ENCODE measurements at places on chromosomes 6 and 20. TPM values are rescaled to one million over a fixed set of nuclear protein-coding genes. Genes with fewer than 3 reads are reported as not detected.

- no peak overlapping the region for H3K27ac ChIP-seq
- H3K4me1 ChIP-seq = no peaks in the 10 kb centered on the region
- no peak for DNase-seq
- H3K27me3 ChIP-seq = peaks cover 2% of the 10 kb centered on the region
- no peaks in the 10 kb centered on the region for H3K36me3 ChIP-seq
Measured at GRCh38 chr20:4299773-4300172, 284.4 kb upstream of the RNF24 start.

TPBG gene
- 5.4 TPM for polyA plus RNA-seq

VSTM2L gene
- 22.9 TPM for polyA plus RNA-seq

DNA sequence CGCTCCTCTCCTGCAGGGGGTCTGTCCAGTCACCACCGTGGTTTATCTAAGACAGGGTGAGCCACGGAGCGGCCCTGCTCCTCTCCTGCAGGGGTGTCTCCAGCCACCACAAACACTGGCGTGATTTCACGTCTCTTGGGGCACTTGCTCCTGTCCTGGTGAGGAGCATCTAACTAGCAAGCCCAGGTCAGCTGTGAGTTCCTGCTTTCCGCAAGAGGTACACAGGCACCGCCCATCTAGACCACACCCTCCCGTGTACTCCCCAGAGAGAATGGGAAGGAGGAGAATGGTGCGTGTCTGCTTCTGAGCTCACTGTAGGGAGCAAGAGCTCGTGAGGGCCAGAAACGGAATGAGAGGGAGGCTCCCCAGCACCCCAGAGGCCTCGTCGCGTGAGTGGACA is 40.7 kb downstream of the DACT2 start:
- H3K36me3 ChIP-seq = no peaks in the 10 kb centered on the region
- no peak overlapping the region for H3K4me3 ChIP-seq
- H3K4me1 ChIP-seq = peaks cover 15% of the 10 kb centered on the region
- no peaks in the 10 kb centered on the region for H3K27me3 ChIP-seq

FHL5 gene
- 0.67 TPM for polyA plus RNA-seq

DEF6 gene
- polyA plus RNA-seq = 13.2 TPM

- H3K27ac ChIP-seq = no peak overlapping the region
- peaks cover 2% of the 10 kb centered on the region for H3K36me3 ChIP-seq
- no peak overlapping the region for H3K4me3 ChIP-seq
- H3K27me3 ChIP-seq = no peaks in the 10 kb centered on the region
- no peaks in the 10 kb centered on the region for H3K4me1 ChIP-seq
- DNase-seq = no peak
Measured at GRCh38 chr6:100664274-100665040, 199.7 kb upstream of the SIM1 start.

GRCh38 chr6:122663981-122664380 is 53.8 kb downstream of the PKIB start:
- no peak for DNase-seq
- H3K4me3 ChIP-seq = no peak overlapping the region
- no peak overlapping the region for H3K27ac ChIP-seq
- no peaks in the 10 kb centered on the region for H3K36me3 ChIP-seq

GRCh38 chr6:52610011-52610410 is 33.2 kb upstream of the TRAM2 start:
- H3K4me3 ChIP-seq = no peak overlapping the region
- no peaks in the 10 kb centered on the region for H3K36me3 ChIP-seq
- peaks cover 29% of the 10 kb centered on the region for H3K4me1 ChIP-seq
- no peaks in the 10 kb centered on the region for H3K27me3 ChIP-seq
- peak; percentile 68 for DNase-seq
- peak overlapping the region; percentile 87 for H3K27ac ChIP-seq

DNA sequence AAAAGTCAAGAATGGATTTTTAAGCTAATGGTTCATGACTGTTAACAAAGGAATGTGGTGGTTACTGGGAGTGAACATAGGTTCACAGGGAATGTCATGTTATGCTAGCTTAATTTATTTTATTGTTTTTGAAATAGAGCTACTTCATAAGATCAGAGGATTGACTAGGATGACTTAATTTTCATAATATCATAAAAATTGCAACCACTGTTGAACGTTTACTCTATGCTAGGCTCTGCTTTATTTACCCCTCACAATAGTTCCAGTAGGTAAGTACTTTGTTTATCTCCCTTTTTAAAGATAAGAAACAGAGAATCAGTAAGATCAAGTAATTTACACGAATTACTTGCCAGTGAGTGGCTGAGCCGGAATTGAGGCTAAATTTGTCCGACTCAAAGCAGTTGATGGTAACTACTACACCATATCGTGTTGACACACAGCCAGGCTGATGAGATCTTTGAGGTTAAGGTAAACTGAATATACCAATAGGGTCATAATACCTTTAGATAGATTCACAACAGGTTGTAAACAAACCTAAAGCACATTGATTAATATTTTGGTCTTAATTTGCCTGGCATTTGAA is 194.6 kb upstream of the CITED2 start:
- H3K27me3 ChIP-seq = no peaks in the 10 kb centered on the region
- H3K4me1 ChIP-seq = no peaks in the 10 kb centered on the region
- DNase-seq = no peak
- no peak overlapping the region for H3K4me3 ChIP-seq
- no peaks in the 10 kb centered on the region for H3K36me3 ChIP-seq

GRCh38 chr6:125812394-125813292 is 21.9 kb downstream of the NCOA7 start:
- no peak overlapping the region for H3K4me3 ChIP-seq
- DNase-seq = no peak
- H3K36me3 ChIP-seq = no peaks in the 10 kb centered on the region

TRIM38 gene
- 19.4 TPM for polyA plus RNA-seq

PLN gene
- 18.4 TPM for polyA plus RNA-seq

DNA sequence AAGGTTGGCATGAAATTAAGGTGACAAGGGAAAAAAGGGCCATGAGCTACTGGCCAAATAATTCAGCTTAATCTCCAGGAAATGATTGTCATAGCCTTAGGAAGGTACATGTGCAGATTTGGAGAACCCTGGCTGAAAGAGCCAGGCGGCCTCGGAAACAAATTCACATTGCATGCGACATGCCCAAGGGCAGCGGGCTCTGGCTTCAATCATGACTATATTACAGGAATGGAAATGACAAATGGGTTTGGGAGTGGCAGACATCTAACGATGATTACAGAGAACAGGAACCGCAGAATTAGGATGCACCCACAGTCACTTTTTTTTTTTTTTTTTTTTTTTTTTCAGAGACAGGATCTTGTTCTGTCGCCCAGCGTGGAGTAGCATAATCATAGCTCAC is 112.4 kb upstream of the SALL4 start:
- H3K27me3 ChIP-seq = no peaks in the 10 kb centered on the region
- H3K27ac ChIP-seq = no peak overlapping the region
- no peaks in the 10 kb centered on the region for H3K36me3 ChIP-seq
- no peak overlapping the region for H3K4me3 ChIP-seq

GRCh38 chr20:2972126-2972525 is 71.3 kb upstream of the GNRH2 start:
- no peak overlapping the region for H3K4me3 ChIP-seq
- DNase-seq = peak; percentile 15
- no peaks in the 10 kb centered on the region for H3K4me1 ChIP-seq

- no peak overlapping the region for H3K4me3 ChIP-seq
- H3K36me3 ChIP-seq = no peaks in the 10 kb centered on the region
- H3K27me3 ChIP-seq = peaks cover 6% of the 10 kb centered on the region
Measured at GRCh38 chr20:19423097-19423899, 210.9 kb downstream of the SLC24A3 start.

GRCh38 chr6:84772428-84773132 is 8.2 kb upstream of the TBX18 start:
- H3K27ac ChIP-seq = no peak overlapping the region
- DNase-seq = no peak
- no peak overlapping the region for H3K4me3 ChIP-seq
- H3K4me1 ChIP-seq = peaks cover 5% of the 10 kb centered on the region
- no peaks in the 10 kb centered on the region for H3K36me3 ChIP-seq

- H3K4me3 ChIP-seq = no peak overlapping the region
- no peaks in the 10 kb centered on the region for H3K36me3 ChIP-seq
- no peak overlapping the region for H3K27ac ChIP-seq
- no peak for DNase-seq
Measured at GRCh38 chr6:151784441-151785214, 22.9 kb upstream of the ESR1 start.

DNA sequence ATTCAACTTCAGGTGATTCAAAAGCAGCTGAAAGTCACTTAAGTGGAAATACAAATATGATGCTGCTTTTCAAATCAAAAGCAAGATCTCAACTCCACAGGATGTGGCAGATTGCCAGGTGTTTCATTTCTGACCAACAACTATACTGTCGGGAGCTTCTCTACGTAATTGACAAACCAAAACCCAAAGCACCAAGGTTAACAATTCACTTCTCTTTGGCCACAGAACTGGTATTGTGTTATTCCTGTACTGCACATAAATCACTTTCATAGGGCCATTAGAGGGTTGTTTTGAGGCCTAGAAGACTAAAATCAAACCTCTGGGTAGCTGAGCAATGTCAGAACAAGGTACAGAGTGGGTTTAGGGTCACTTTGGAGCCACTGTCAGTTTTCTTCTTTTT is 169.7 kb downstream of the HAO1 start:
- H3K4me3 ChIP-seq = no peak overlapping the region
- H3K36me3 ChIP-seq = no peaks in the 10 kb centered on the region
- no peaks in the 10 kb centered on the region for H3K27me3 ChIP-seq
- H3K27ac ChIP-seq = no peak overlapping the region
- DNase-seq = no peak

DNA sequence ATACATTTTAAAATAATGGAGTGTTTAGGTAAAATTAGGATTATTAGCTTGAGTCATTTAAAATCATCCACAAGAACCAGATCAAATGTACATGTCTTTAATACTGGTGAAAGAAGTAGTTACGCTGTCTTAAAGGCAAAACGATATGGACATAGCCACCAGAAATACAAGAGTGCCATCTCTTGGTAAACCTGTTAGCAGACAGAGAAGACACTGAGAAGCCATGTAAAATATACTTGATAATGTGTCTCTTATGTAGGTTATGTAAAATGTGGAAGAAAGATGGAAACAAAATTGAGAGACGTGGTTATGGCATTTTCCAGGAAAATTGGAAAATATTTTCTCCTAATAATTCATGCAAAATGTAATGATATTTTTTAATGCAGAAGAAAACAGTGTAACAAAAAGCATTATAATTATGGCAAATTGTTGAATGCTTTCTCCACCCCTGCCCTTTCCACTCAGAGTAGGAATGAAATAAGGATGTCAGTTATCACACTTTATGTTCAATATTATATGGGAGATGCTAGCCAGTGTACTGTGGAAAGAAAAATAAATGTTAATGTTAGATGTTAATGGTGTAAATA is 12.2 kb upstream of the SLC17A2 start:
- no peaks in the 10 kb centered on the region for H3K27me3 ChIP-seq
- no peak overlapping the region for H3K27ac ChIP-seq
- no peak overlapping the region for H3K4me3 ChIP-seq
- DNase-seq = no peak
- H3K36me3 ChIP-seq = no peaks in the 10 kb centered on the region

- H3K4me1 ChIP-seq = no peaks in the 10 kb centered on the region
- peak; percentile 36 for DNase-seq
- no peak overlapping the region for H3K27ac ChIP-seq
- H3K27me3 ChIP-seq = peaks cover 4% of the 10 kb centered on the region
Measured at GRCh38 chr6:170243791-170244291, 47.0 kb downstream of the DLL1 start.

DNA sequence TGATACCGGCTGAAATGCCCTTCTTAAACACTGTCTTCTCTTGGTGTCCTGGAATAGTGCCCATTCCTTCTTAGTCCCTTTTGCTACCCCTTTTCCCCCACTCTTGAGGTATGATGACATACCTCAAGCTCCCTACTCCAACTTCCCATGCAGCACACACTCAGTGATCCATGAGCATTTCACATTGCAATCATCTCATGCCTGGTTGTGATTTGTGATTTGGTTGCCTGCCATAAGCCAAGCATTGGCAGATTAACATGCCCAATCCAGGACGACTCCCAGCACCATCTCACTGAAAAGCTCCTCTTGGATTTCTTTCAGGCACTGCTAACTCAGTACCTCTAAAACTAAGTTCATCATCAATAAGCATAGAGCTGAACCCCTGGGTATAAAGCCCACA is 14.7 kb upstream of the PTPRA start:
- H3K27ac ChIP-seq = no peak overlapping the region
- H3K27me3 ChIP-seq = no peaks in the 10 kb centered on the region
- no peak overlapping the region for H3K4me3 ChIP-seq
- H3K36me3 ChIP-seq = peaks cover 28% of the 10 kb centered on the region
- no peaks in the 10 kb centered on the region for H3K4me1 ChIP-seq
- no peak for DNase-seq

PCMT1 gene
- polyA plus RNA-seq = 78.3 TPM

GRCh38 chr6:168949981-168950857 is 303.4 kb downstream of the THBS2 start:
- no peak for DNase-seq
- no peaks in the 10 kb centered on the region for H3K36me3 ChIP-seq
- no peak overlapping the region for H3K4me3 ChIP-seq
- H3K27me3 ChIP-seq = peaks cover 4% of the 10 kb centered on the region

All from large intestine (tissue), 12 donors.